ENCODE measurements at places on chromosomes 3 and 15.

DNA sequence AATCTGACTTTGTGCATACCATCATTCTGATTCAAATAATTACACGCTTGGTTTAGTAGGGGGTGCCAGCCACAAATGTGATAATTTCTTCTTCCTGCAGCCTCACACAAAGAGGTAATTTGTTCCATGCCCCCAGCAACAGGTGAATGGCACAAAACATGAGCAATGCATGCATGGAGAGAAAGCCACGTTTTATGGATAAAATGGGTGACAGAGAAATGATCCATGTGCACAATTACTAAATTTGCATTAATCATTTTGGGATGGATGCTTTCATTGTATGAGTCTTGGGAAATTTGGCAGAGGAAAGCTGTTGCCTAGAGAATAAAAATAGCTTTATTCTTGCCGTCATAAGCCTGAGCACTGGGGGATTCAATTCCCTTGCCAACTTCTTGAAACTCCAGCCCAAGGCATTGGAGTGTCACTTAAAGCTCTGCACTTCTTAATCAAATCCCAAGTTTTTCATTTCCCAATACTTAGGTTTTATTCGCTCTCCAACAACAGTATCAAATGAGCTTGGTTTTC, 411.6 kb downstream of the GBE1 start:
- DNase-seq: no peak
- no peaks in the 10 kb centered on the region for H3K36me3 ChIP-seq
- no peak overlapping the region for H3K27ac ChIP-seq
- no peak overlapping the region for H3K4me3 ChIP-seq

- no peak overlapping the region for H3K27ac ChIP-seq
- no peaks in the 10 kb centered on the region for H3K27me3 ChIP-seq
- no peak overlapping the region for H3K4me3 ChIP-seq
- no peak for DNase-seq
- no peaks in the 10 kb centered on the region for H3K36me3 ChIP-seq
Measured at GRCh38 chr3:58029842-58030584, 21.8 kb downstream of the FLNB start.

GRCh38 chr15:70101459-70102113, 3.9 kb upstream of the TLE3 start:
- H3K4me3 ChIP-seq: no peak overlapping the region
- H3K27me3 ChIP-seq: no peaks in the 10 kb centered on the region
- no peaks in the 10 kb centered on the region for H3K36me3 ChIP-seq
- DNase-seq: peak; percentile 53

GRCh38 chr15:40744815-40745152, 10.3 kb downstream of the RMDN3 start:
- DNase-seq: no peak
- peaks cover 3% of the 10 kb centered on the region for H3K36me3 ChIP-seq
- no peak overlapping the region for H3K4me3 ChIP-seq
- H3K4me1 ChIP-seq: peaks cover 14% of the 10 kb centered on the region
- H3K27me3 ChIP-seq: no peaks in the 10 kb centered on the region

- no peak overlapping the region for H3K4me3 ChIP-seq
- no peaks in the 10 kb centered on the region for H3K36me3 ChIP-seq
- DNase-seq: no peak
- H3K27ac ChIP-seq: no peak overlapping the region
- no peaks in the 10 kb centered on the region for H3K4me1 ChIP-seq
Measured at GRCh38 chr3:63351159-63352007, 73.3 kb downstream of the SYNPR start.

DNA sequence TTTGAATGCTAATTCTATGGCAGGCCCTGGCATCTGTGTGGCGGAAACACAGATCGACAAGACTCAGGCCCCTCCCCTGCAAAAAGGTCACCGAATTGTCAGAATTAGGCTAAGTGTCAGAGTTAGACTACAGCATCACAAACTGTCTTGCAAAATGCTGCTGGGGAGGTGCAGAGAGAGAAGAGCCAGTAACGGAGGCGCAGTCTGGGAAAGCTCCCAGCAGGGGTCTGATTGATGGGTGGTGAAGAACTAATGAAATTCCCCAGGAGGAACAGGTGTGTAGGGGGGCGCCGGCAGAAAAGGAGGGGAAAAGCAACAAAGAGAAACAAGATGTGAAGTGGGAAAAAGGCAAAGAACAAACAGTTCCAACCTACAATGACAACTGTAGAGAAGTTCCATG, 72.7 kb upstream of the TAMM41 start:
- H3K27ac ChIP-seq: no peak overlapping the region
- H3K36me3 ChIP-seq: no peaks in the 10 kb centered on the region
- DNase-seq: no peak
- no peaks in the 10 kb centered on the region for H3K27me3 ChIP-seq
- H3K4me1 ChIP-seq: no peaks in the 10 kb centered on the region

- no peaks in the 10 kb centered on the region for H3K27me3 ChIP-seq
- H3K4me3 ChIP-seq: no peak overlapping the region
- no peaks in the 10 kb centered on the region for H3K36me3 ChIP-seq
- no peak for DNase-seq
Measured at GRCh38 chr3:117219296-117219695, 509.7 kb downstream of the TUSC7 start.

- no peak for DNase-seq
- H3K27me3 ChIP-seq: no peaks in the 10 kb centered on the region
- no peak overlapping the region for H3K4me3 ChIP-seq
- H3K4me1 ChIP-seq: no peaks in the 10 kb centered on the region
- H3K27ac ChIP-seq: peak overlapping the region; percentile 10
Measured at GRCh38 chr3:190101320-190102011, 19.2 kb downstream of the P3H2 start.

GRCh38 chr15:69320977-69321554, 22.4 kb downstream of the PAQR5 start:
- H3K27ac ChIP-seq: no peak overlapping the region
- DNase-seq: no peak
- H3K4me1 ChIP-seq: no peaks in the 10 kb centered on the region
- no peak overlapping the region for H3K4me3 ChIP-seq

DNA sequence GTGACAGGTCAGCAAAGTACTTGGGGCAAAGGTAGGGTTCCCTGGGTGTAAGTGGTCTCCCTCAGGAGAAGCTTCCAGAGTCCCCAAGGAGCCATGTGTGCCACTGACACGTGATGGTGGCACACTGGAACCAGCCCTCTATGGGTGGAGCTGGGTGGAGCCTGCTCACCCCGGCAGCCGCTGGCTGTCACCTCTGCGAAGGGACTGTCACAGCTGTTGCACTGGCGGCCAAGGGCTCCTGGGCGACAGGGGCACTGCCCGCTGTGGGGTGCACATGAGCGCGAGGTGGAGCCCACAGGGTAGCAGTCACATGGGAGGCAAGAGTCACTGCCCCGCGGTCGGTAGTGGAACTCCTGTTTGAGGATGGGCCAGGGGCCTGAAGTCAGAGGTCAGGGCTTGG, 12.0 kb downstream of the CELSR3 start:
- no peak overlapping the region for H3K4me3 ChIP-seq
- no peaks in the 10 kb centered on the region for H3K27me3 ChIP-seq
- H3K4me1 ChIP-seq: no peaks in the 10 kb centered on the region

DNA sequence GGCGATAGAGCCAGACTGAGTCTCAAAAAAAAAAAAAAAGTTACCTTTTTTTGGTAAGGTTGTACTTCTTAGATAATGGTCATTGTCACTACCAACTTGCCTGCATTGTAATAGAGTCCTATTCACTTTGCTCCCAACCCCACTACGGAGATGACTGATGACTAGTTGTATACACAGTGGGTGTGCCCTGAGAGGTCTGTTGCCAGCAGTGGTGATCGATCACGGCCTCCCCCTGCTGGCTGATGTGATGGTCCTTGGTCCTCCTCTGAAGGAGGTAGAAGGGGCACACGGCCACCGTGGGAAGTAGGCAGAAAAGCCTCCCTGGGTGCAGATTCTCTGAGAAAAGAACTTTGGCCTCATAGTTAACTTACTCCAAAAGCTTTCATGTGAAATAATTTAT, 10.7 kb downstream of the GCNT3 start:
- H3K27me3 ChIP-seq: no peaks in the 10 kb centered on the region
- no peaks in the 10 kb centered on the region for H3K4me1 ChIP-seq
- H3K27ac ChIP-seq: no peak overlapping the region

DNA sequence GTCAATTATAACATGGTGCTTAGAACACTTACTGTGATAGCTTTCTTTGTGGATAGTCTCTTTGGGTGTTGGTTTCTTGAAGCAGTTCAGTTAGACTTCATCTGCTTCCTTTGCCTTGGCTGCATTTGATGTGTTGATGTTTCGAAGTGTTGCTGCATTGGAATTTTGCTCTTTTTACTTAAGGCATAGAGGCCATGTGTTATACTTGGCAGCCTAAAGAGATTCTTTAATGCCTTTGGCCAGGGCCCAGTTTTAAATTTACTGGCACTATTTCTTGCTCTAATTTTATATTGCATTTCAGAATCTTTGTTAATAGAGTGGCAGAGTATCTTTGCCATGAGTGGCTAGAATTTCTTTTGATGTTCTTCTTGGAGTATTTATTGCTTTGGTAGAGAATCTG, 21.2 kb downstream of the NR1D2 start:
- no peaks in the 10 kb centered on the region for H3K27me3 ChIP-seq
- H3K36me3 ChIP-seq: peaks cover 22% of the 10 kb centered on the region
- no peaks in the 10 kb centered on the region for H3K4me1 ChIP-seq
- no peak overlapping the region for H3K27ac ChIP-seq

DNA sequence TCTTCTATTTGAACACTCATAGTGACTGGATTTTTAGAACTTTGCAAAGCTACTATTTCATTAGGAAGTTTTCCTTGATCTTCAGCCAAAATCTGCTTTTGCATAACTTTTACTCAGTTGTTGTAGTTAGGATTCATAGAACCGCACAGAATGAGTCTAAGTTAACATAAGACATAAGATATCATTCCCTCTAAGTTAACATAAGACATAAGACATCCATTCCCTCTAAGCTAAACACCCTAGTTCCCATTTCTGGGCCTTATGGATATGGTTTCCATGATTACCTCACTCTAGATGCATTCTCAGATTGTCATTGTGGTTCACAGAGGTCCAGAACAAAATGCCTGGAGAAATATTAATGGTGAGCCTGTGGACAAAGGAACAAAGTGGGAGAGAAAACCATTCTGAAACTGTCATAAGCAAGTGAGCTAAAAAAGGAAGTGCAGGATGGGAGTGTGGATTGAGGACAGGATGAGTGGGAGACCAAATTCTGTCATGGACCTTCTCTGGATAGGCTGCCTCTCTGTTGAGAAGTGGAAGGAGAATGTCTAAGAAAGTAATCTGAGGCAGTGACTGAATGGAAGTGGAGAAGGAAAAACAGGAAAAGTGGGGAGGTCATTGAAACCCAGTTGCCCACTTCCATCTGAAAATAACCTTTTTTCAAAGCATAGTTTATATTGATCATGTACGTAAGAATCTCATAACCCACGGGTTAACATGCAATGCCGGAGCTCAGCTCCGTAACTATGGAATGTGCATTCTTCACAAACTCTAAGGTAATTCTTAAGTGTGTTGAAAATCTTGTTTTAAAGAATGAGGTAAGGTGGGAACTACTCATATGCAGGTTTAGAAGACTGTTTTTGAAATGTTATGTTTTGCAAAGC, 37.4 kb upstream of the SECISBP2L start:
- H3K4me1 ChIP-seq: peaks cover 3% of the 10 kb centered on the region
- DNase-seq: no peak
- no peak overlapping the region for H3K27ac ChIP-seq
- H3K36me3 ChIP-seq: no peaks in the 10 kb centered on the region
- H3K27me3 ChIP-seq: no peaks in the 10 kb centered on the region

DNA sequence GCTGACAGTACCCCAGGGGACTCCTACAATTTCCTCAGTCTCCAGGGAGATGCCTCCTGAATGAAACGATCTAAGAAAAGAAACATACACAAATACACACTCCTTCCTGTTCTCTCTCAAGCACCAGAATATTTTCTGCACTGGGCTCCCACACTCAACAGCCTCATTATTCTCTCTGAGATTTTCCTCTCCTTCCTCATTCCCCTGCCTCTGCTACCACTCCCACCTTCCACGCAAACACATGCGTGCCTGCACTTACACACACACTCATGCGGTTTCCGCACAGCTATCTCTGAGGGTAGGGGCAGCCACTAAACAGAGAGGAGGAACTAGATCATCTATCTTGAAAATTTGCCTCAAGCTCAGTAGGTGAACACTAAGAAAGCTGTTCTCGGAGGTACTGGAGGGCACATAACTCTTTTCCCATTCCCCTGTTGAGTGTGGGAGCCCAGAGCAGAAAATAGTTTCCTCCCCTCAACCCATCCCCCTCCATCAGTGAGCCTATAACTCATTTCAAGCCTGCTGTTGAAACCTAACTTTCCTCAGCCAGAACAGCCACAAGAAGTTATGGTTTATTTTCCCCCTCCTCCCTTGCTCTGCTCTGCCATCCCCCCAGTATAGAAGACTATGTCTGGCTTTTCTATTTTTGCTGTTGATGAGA, 30.5 kb upstream of the TIPARP start:
- DNase-seq: no peak
- H3K27ac ChIP-seq: no peak overlapping the region
- no peaks in the 10 kb centered on the region for H3K27me3 ChIP-seq
- H3K36me3 ChIP-seq: no peaks in the 10 kb centered on the region

DNA sequence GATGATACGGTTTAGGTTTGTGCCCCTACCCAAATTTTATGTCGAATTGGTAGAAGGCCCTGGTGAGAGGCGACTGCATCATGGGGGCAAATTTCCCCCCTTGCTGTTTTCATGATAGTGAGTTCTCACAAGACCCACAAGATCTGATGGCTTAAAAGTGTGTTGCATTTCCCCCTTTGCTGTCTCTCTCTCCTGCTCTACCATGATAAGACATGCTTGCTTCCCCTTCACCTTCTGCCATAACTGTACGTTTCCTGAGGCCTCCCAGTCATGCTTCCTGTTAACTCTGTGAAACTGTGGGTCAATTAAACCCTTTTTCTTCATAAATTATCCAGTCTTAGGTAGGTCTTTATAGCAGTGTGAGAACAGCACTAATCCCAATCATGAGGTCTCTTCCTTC, 381.2 kb downstream of the RSL24D1 start:
- no peaks in the 10 kb centered on the region for H3K27me3 ChIP-seq
- no peak overlapping the region for H3K4me3 ChIP-seq
- no peaks in the 10 kb centered on the region for H3K36me3 ChIP-seq
- H3K4me1 ChIP-seq: no peaks in the 10 kb centered on the region

- peak; percentile 44 for DNase-seq
- no peaks in the 10 kb centered on the region for H3K27me3 ChIP-seq
- no peak overlapping the region for H3K4me3 ChIP-seq
- H3K27ac ChIP-seq: peak overlapping the region; percentile 25
- H3K36me3 ChIP-seq: no peaks in the 10 kb centered on the region
Measured at GRCh38 chr15:57496946-57497869, 94.5 kb upstream of the MYZAP start.

GRCh38 chr3:47976135-47976732, 40.0 kb downstream of the MAP4 start:
- no peaks in the 10 kb centered on the region for H3K36me3 ChIP-seq
- H3K4me3 ChIP-seq: no peak overlapping the region
- no peak for DNase-seq
- no peak overlapping the region for H3K27ac ChIP-seq
- no peaks in the 10 kb centered on the region for H3K4me1 ChIP-seq

Data from liver (tissue), 10 donors.